ENCODE measurements at places on chromosomes 1 and 21.

- no peak for DNase-seq
- peaks cover 3% of the 10 kb centered on the region for H3K36me3 ChIP-seq
- no peaks in the 10 kb centered on the region for H3K27me3 ChIP-seq
- no peak overlapping the region for H3K27ac ChIP-seq
These were observed 9.8 kb downstream of the INKA2 start for GRCh38 chr1:111729271-111729921.

DNA sequence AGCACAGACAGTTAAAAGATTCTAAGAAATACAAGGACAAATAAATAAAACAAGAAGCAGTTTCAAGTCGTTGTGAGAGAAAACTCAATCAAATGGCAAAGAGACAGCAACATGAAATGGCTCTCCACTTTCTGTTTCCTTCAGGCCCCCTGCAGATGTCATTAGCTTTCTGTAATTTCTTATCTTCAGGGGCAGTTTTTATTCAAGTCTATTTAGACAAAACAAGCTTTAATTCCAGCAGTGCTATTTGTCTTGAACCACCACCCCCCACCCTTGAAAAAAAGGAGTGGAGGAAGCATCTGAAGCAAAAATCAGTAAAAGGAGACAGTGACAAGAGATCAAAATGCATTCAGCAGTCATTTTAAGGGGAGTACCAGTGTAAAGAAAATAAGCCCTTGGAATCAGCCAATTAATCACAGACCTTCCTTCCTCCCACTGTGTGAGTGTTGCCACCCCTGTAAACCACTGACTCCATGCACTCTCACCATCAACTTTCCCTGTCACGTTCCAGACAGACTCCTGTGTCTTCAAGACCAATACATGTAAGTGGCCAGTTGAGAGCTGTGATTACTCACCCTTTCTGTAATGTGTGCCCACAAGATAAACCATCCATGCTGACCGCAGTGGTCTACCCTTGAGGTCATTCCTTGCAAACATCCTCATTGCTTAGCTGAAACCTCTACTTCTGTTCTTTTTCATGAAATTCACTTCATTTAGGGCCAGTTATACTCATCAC is 136.1 kb upstream of the HOOK1 start:
- H3K27me3 ChIP-seq: no peaks in the 10 kb centered on the region
- no peak for DNase-seq
- no peaks in the 10 kb centered on the region for H3K36me3 ChIP-seq

DNA sequence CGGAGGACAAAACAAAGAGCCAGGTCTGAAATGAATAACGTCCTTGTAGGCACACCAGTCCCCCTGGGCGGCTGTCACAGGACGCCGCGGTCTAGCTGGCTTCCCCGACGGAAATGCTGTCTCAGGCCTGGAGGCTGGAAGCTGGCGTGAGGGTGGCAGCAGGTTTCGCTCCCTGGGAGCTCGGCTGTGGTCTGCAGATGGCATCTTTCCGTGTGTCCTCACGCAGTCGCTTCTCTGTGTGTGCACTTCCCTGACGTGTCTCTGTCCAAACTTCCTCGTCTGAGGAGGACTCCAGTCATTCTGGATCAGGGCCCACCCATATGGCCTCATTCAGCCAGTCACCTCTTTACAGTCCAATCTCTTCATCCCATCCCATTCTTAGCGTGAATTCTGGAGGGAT is 14.2 kb downstream of the TNFRSF14 start:
- no peaks in the 10 kb centered on the region for H3K36me3 ChIP-seq
- no peaks in the 10 kb centered on the region for H3K27me3 ChIP-seq
- H3K27ac ChIP-seq: no peak overlapping the region
- DNase-seq: no peak
- H3K4me3 ChIP-seq: no peak overlapping the region

- H3K27me3 ChIP-seq: no peaks in the 10 kb centered on the region
- DNase-seq: no peak
- no peaks in the 10 kb centered on the region for H3K4me1 ChIP-seq
- H3K36me3 ChIP-seq: no peaks in the 10 kb centered on the region
- no peak overlapping the region for H3K4me3 ChIP-seq
- H3K27ac ChIP-seq: no peak overlapping the region
These were observed 61.2 kb downstream of the AGPAT3 start for GRCh38 chr21:43926196-43926595.

DNA sequence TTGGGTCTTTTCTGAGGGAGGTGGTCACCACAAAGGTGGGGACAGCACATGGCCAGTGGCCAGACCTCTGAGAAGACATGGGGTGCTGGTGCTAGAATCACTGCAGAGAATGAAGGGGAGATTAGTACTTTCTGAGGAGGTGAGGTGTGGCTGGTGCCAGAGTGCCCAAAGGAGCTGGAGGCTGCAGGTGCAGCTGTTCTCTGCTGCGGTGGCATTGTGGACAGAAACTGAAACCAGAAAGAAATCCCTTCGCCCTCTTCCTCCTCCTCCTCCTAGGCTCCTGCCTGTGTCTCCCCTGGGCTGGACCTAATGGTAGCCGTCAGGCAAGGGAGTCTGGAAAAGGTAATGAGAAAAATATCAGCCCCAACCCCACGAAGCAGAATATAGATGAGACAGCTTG is 261.7 kb downstream of the TM2D1 start:
- H3K4me3 ChIP-seq: no peak overlapping the region
- H3K27ac ChIP-seq: no peak overlapping the region
- DNase-seq: no peak
- no peaks in the 10 kb centered on the region for H3K36me3 ChIP-seq
- H3K27me3 ChIP-seq: no peaks in the 10 kb centered on the region

DNA sequence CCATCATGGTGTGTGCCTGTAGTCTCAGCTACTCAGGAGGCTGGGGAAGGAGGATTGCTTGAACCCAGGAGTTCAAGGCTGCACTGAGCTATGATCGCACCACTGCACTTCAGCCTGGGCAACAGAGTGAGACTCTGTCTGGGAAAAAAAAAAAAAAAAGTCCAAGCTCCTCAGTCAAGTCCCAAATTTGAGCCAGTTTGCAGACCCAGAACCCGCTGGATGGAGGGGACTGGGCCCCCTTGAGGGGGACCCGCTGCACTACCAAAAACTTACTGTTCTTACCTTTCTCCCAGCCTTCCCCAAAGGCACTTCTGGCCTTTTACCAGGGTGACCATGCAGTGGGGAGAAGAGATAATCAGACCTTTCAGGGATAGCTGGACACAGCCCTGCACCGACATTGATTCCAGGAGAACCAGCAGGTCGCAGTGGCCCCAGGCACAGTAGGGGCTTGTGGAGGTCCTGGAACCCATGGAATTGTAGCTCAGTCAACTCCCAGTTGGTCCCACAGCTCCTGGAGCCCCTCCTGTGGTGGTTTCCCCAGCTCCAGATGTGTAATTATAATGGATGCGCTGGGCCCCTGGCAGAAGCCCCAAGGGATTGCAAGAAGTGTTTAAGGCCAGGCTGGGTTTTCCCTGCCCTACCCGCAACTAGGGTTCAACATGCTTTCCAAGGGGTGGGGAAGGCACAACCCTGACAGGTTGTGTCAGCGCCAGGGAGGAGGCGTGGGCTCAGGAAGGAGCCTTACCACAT is 4.1 kb upstream of the WNT9A start:
- no peak overlapping the region for H3K27ac ChIP-seq
- H3K36me3 ChIP-seq: no peaks in the 10 kb centered on the region
- no peaks in the 10 kb centered on the region for H3K27me3 ChIP-seq
- DNase-seq: no peak
- H3K4me1 ChIP-seq: no peaks in the 10 kb centered on the region
- H3K4me3 ChIP-seq: no peak overlapping the region

- no peaks in the 10 kb centered on the region for H3K4me1 ChIP-seq
- no peak overlapping the region for H3K27ac ChIP-seq
- no peak overlapping the region for H3K4me3 ChIP-seq
- no peak for DNase-seq
- H3K36me3 ChIP-seq: no peaks in the 10 kb centered on the region
These were observed 55.4 kb upstream of the GREM2 start for GRCh38 chr1:240667351-240667750.

DNA sequence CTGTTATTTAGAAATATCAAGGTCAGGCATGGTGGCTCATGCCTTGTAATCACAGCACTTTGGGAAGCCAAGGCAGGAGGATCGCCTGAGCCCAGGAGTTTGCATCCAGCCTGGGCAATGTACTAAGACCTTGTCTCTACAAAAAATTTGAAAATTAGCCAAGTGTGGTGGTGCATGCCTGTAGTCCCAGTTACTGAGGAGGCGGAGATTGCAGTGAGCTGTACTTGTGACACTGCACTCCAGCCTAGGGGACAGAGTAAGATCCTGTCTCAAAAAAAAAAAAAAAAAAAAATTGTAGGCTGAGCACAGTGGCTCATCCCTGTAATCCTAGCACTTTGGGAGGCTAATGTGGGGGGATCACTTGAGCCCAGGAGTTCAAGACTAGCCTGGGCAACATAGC is 45.3 kb downstream of the PIK3CD start:
- no peaks in the 10 kb centered on the region for H3K4me1 ChIP-seq
- no peak overlapping the region for H3K27ac ChIP-seq
- H3K27me3 ChIP-seq: no peaks in the 10 kb centered on the region
- no peaks in the 10 kb centered on the region for H3K36me3 ChIP-seq

GRCh38 chr1:210525716-210526454 is 197.2 kb downstream of the HHAT start:
- no peak overlapping the region for H3K4me3 ChIP-seq
- no peaks in the 10 kb centered on the region for H3K4me1 ChIP-seq
- H3K27me3 ChIP-seq: no peaks in the 10 kb centered on the region
- no peaks in the 10 kb centered on the region for H3K36me3 ChIP-seq
- no peak for DNase-seq

DNA sequence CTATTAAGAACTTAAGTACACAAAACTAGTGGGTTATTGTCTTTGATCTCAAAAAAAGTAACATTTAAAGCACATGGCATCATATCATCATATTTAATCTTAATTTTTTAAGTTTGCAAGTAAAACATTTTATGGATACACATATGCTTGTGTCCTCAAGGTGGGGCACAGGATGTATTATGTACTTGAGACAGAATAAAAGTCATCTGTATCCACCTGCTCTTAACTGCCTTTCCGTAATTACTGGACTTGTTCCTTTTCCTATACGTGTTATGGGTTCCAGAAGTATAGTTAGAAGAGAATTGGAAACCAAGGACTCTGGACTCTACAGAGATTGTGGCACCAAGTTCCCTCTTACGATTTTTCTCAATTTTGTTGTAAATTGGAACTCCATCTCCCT is 79.4 kb downstream of the FCRL5 start:
- no peaks in the 10 kb centered on the region for H3K36me3 ChIP-seq
- no peak overlapping the region for H3K27ac ChIP-seq
- no peak for DNase-seq

GRCh38 chr1:111190931-111191451 is 9.5 kb downstream of the DENND2D start:
- H3K36me3 ChIP-seq: peaks cover 8% of the 10 kb centered on the region
- no peak overlapping the region for H3K4me3 ChIP-seq
- no peaks in the 10 kb centered on the region for H3K27me3 ChIP-seq
- H3K4me1 ChIP-seq: no peaks in the 10 kb centered on the region
- H3K27ac ChIP-seq: no peak overlapping the region

DNA sequence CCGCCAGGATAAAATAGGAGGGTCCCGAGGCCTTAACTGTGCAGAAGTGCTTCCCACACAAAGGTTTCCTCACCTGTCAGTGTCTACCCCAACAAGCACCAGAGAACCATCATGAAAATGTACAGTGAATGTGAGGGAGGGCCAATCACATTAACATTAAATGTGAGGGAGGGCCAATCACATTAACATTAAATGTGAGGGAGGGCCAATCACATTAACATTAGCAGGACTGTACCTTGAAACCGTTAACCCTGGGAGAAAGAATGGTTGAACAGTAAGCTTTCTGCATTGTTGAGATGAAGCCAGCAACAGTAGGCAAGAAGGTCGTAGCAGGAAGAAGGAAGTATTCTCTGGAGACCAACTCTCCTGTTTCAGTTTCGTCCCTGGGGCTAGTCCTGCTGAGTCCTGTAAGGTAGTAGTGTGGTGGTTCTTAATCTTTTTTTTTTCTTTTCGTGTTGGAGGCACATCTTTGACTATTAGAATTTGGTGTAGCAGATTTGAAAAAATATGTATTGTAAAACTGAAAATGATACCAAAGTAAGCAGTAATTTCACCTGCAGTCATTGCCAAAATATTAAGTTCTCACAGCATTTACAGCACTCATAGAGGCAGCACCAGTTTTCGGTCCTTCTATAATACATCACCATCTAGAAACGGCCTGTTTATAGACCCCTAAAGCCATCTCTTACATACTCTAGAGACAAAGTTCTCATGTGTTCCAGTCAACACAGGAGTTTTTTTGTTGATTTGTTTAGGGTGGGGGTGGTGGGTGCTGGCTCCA is 98.6 kb upstream of the PPP2R5A start:
- H3K27ac ChIP-seq: no peak overlapping the region
- no peaks in the 10 kb centered on the region for H3K36me3 ChIP-seq
- H3K27me3 ChIP-seq: no peaks in the 10 kb centered on the region
- H3K4me3 ChIP-seq: no peak overlapping the region

DNA sequence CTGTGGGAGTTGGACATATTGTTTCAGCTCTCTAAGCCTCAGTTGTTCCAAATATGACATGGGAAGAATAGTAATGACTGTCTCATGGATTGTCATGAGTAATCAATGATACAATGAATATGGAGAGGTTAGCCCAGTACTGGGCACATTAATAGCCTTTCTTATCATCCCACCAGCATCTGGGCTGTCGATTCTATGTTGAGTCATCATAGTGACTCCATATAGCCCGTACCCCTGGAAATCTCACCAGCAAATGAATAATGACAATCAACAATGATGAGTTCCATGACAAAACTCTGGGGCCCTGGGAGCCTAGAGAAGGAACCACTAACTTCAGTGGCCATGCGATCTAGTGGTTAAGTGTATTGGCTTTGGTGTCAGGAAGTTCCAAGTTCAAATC is 39.7 kb upstream of the GJB5 start:
- no peaks in the 10 kb centered on the region for H3K36me3 ChIP-seq
- no peak overlapping the region for H3K27ac ChIP-seq
- H3K27me3 ChIP-seq: peaks cover 2% of the 10 kb centered on the region

- H3K4me3 ChIP-seq: no peak overlapping the region
- no peak overlapping the region for H3K27ac ChIP-seq
- H3K36me3 ChIP-seq: no peaks in the 10 kb centered on the region
- H3K27me3 ChIP-seq: no peaks in the 10 kb centered on the region
These were observed 83.5 kb downstream of the HHAT start for GRCh38 chr1:210412240-210412639.

GRCh38 chr21:26972192-26972591 is 5.3 kb upstream of the ADAMTS5 start:
- H3K36me3 ChIP-seq: no peaks in the 10 kb centered on the region
- DNase-seq: no peak
- H3K27ac ChIP-seq: no peak overlapping the region
- H3K4me3 ChIP-seq: no peak overlapping the region
- no peaks in the 10 kb centered on the region for H3K4me1 ChIP-seq

- H3K4me3 ChIP-seq: no peak overlapping the region
- H3K36me3 ChIP-seq: no peaks in the 10 kb centered on the region
- no peaks in the 10 kb centered on the region for H3K27me3 ChIP-seq
- H3K27ac ChIP-seq: no peak overlapping the region
- DNase-seq: no peak
These were observed 7.6 kb downstream of the SIPA1L2 start for GRCh38 chr1:232622378-232622777.

DNA sequence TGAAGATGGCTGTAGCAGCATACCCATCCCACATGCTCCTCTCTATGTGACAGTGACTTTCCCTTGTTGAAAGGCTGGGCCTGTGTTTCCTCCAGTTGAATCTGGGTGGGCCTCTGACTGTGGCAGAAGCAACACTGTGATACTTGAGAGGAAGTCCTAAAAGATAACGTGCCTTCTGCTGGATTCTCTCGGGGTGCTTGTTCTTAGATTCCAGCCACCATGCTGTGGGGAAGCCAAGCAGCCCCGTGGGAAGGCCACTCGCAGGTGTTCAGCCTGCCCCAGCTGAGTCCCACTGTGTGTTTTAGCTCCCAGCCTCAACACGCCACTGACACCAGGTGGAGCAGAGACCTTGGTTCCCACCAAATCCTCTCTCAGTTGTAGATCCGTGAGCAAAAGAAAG is 31.5 kb downstream of the TRAPPC10 start:
- H3K4me1 ChIP-seq: no peaks in the 10 kb centered on the region
- DNase-seq: no peak
- no peak overlapping the region for H3K27ac ChIP-seq
- no peak overlapping the region for H3K4me3 ChIP-seq
- peaks cover 5% of the 10 kb centered on the region for H3K36me3 ChIP-seq
